ENCODE measurements at places on chromosomes 3 and 15.

DNA sequence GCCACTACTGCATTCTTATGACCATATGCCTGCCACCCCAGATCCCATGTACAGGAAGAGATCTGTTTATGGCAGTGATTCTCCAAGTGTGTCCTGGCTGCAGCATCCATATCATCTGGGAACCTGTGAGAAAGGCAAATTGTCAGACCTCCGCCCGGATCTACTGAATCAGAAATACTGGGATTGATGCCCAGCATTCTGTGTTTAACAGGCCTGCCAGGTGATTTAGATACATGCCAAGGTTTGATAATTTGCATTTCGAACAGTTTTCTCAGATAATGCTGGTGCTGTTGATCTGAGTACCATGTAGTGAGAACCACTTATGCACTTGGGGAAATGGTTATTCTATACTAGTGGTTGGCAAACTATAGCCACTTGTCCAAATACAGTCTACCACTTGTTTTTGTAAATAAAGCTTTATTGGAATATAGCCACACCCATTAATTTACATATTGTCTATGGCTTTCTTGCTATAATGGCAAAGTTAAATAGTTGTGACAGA is 165.4 kb downstream of the SSR3 start:
- no peak for DNase-seq

DNA sequence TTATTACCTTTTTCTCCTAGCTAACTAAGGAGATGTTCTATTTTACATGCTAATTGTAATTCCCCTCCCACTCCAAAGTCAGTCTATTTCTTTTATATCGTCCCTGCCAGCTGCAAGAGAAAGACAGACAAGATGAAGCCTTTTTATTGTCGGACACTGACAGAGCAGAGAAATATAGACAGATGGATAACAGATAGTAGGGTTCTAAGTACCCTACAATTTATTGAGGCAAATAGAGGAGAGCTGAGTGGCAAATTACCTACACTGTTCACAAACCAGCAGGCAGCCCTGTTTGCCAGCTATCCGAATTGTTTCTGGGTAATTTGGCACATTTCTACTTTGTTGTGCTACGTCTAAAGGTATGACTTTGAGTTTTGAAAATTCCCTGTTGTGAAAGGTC is 392.3 kb upstream of the ZNF717 start:
- DNase-seq = no peak

DNA sequence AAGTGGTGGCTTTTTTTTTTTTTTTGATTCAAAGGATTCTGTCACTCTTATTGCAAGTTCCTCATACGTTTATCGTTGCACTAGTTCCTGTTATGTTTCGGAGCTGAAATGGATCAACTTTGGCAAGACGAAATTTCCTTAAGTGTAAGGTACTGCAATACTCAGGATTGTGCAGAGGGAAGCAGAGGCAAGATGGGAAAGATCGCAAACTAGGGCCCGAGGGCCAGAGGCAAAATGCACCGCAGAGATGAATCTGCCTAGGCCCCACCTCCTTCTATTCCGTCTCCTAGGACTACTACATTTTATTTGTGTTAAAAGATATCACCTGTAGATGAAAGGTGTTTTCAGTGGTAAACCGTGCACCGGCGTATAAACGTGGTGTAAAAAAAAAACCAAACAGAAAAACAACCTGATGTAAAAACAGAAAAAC is 331 bp downstream of the RNU6-1 start:
- no peak for DNase-seq

DNA sequence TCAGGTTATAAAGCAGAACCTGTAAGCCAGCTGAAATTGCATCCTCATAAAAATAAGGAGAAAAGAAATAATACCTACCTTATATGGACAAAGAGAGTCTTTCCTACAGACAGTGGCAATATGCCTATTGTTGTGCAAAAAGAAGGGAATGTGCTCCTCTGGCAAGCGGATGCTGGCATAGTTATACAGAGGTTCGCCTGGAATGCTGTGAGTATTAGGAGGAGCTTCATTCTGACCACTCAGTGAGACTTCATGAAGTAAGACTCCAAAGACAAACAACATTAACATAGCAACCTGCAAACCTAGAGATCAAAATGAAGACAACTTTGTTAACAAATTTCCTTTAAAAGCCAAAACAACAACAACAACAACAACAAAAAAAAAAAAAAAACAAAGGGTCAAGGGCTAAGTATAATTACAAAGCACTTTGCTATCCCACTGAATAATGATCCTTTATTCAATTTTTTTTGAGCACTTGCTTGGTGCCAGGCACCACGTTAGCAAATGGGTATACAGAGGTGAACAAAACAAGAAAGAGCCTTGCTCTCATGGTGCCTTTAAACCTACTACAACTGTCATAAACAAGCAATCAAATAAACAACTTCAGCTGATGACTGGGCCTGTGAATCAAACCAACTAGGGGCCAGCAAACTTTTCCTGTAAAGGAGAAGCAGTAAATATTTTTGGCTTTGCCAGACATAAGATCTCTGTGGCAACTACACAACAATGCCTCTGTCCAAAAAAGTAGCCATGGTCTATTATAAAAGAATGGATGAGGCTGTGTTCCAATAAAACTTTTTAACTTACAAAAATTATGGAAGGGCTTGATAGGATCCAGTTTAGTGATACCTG is 3.7 kb downstream of the EOGT start:
- no peak for DNase-seq

DNA sequence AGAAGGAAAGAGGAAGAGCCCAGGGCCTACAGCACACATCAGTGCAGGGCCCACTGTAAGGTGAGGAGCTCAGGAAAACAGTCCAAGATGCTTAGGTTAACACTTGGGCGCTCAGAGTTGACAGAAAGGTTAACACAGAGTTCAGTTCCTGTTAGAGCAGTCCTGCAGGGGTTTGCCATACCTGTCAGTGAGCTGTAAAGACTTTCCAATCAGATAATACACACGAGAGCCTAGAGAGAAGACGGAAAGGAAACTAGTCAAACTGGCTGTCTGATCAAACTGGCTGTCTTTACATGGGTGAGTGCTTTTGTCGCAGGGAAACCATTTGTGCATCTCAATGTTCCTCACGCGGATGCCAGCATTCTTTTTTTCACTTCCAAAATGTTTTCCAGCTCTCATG is 61.4 kb upstream of the ARHGEF26 start:
- no peak for DNase-seq
